Foreskin fibroblast (primary cell): ENCODE measurements at places on chromosomes 2 and 18.

GRCh38 chr2:14896330-14897030, 264.0 kb downstream of the LRATD1 start:
- DNase-seq: no peak

GRCh38 chr18:45270289-45270771, 344.9 kb upstream of the SLC14A2 start:
- peak; percentile 38 for DNase-seq

- DNase-seq: no peak
These were observed 60.6 kb downstream of the DAW1 start for GRCh38 chr2:227932001-227932400.

- no peak for DNase-seq
These were observed 6.5 kb downstream of the GPC1 start for GRCh38 chr2:240441993-240442411.
